CD8-positive, alpha-beta memory T cell (primary cell): ENCODE measurements at places on chromosomes 2 and 18.

GRCh38 chr18:59672235-59672711 lies 24.9 kb downstream of the CCBE1 start:
- no peak for DNase-seq

GRCh38 chr18:11149441-11150270 lies at the start of gene PIEZO2:
TSS of gene PIEZO2 (minus strand) at chr18:11149569. CDS start at chr18:11148588, 981 bp downstream.
- DNase-seq, result no peak

GRCh38 chr18:60200558-60200957 lies 172.0 kb downstream of the MC4R start:
- no peak for DNase-seq

DNA sequence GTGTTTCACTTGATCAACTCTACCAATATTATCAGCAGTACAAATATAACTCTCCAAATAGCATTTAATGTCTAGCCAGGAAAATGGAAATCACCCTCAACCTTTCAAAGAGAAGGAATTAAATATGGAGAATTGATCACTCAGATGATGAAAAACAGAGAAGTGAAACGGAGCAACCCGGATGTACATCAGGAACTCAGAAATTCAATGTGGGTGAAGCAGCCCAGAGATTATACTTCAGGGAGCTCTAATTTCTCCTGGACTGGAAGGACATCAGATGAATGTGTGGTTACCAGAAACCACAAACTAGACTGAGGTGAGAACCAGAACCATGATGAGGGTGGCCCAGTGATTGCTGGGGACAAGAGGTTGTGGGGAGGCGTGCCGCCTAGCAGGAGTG lies 35.5 kb upstream of the COBLL1 start:
- DNase-seq, result no peak

DNA sequence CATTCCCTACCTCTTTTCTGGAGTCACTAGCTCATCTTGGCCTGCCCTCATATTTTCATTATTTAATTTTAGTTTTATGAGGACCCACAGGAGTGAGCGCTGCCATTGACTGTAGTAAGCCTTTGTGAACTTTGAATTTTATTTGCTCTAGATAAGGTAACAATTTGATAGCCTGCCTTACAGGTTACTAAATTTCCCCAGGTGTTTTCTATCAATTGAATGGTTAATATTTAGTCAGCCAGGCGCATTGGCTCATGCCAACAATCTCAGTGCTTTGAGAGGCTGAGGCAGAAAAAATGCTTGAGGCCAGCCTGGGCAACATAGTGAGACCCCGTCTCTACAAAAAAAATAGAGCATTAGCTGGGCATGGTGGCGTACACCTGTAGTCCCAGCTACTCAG lies 50.2 kb downstream of the DAW1 start:
- no peak for DNase-seq

DNA sequence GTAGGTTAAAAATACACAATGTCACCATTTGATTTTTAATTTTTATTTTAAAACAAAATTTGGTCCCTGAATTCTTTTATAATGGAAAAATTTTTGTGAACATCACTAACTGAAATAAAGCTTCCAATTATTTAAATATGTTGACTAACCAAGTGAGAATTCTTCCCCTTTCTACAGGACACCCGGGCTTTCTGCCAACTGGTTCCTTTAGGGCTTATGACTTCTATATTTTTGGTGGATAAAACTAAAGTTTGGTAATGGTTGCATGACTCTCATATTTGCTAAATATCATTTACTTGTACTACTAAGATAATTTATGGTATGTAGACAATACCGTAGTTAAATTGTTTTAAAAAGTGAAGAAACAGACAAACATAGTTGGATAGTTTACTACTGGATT lies 291.0 kb upstream of the DOK6 start:
- no peak for DNase-seq

DNA sequence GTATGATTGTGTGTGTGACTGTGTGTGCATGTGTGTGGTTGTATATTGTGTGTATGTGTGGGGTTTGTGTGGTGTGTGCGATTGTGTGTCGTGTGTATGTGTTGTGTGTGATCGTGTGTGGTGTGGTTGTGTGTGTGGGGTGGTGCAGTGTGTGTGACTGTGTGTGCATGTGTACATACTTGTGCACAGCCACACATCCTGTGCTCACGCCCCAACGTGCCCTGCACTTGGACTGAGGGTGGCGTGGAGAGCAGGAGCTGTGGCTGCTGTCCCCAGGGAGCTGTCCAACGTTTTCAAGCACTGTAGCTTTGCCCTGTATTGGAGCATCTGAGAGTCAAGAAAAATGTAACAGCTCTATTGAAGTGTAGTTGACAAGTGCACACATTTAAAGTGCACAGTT lies 243.2 kb upstream of the HDAC4 start:
- no peak for DNase-seq

GRCh38 chr2:208607694-208608093 lies 201.1 kb downstream of the PTH2R start:
- no peak for DNase-seq

- no peak for DNase-seq
Measured at GRCh38 chr2:117232305-117232704, 582.2 kb upstream of the DDX18 start.

DNA sequence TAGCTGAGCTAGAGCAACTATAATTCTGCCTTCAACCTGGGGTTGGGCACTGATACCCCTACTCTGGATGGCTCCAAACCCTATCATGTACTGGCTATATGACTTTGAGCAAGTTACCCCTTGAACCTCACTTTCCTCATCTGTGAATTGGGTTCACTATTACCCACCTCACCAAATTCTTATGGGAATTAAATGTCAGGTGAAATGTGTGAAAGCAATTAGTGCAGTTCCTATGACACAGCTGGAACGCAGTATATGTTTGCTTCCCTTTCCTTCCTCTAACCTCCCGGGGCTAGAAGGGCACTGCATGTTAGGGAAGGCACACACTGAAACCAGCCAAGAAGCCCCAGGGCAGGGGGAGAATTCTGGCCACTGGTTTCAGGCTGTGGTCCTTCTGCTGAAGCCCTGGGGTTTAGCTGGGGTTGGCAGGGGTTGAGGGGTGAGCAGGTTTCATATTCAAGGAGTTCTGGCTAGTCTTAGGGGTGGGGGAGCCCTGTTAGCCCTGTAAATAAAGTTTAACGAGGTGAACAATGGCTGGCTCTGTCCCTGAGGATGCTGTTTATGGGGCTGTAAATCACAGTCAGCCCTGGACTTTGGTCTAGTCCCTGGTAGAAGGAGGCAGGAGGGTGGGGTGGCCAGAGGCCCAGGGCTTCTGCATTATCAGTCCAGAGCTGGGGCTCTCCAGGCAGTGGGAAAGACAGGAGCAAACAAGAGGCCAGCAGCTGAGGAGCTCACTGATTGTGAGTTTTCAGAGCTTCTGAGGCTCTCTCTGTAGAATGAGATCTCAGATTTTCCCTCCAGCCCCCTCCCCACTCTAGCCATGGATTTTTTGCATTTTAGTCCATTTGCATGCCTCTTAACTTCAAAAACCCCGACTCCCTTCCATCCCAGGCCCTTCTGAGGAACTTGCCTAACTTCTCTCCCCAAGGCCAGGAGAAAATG lies 8.0 kb downstream of the PKDCC start:
- no peak for DNase-seq

DNA sequence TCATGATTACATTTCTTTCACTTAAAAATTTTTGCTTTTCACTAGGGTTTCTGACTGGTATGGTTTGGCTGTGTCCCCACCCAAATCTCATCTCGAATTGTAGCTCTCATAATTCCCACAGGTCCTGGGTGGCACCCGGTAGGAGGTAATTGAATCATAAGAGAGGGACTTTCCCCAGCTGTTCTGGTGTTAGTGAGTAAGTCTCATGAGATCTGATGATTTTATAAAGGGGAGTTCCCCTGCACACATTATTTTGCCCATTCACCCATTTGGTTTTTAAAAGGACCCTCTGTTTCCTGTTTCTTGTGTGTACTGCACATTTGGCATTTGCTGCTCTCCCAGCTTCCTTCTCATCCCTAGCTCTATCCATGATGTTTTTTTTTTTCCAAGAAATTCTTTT lies 27.8 kb upstream of the NETO1 start:
- DNase-seq, result no peak

DNA sequence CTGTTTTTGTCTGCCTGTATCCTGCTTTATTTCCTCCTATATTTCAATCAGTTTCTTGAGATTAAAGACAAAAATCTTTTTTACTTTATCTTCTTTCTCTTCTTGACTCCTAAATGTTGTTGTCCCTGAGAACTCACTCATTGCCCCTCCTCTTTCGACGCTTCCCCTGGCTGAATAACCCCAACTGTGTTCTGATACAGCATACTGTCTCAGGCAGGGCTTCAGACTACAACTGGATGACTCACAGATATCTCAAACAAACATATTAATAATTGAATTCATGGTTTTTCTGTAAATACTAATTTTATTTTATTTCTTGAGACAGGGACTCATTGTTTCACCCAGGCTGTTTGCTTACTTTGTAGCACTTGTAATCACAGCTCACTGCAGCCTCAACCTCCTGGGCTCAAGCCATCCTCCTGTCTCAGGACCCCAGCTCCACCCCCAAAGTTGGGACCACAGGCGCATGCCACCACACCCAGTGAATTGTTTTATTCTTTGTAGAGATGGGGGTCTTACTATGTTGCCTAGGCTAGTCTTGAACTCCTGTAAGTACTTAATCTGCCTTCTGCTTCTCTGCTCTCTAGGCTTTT lies 9.4 kb downstream of the ITGAV start:
- DNase-seq, result no peak

- DNase-seq, result peak; percentile 45
Measured at GRCh38 chr18:35580701-35581539, 620 bp upstream of the GALNT1 start.

DNA sequence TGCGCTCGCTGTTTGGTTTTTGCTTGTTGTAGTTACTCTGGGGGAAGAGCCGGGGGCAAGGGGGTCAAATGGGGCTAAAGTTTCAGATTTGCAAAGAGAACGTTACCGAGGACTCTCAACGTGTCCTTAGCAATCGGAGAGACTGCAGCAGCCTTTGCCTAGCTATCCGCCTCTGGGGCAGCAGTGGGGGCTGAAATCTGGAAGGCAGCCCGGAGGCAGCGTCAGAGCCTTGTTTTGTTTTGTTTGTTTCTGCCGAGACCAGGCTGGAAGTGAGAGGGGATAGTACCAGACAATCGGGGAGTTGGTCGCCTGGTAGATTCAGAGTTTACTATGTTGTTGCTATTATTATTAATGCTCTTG lies 1.2 kb downstream of the CDH20 start:
- no peak for DNase-seq

DNA sequence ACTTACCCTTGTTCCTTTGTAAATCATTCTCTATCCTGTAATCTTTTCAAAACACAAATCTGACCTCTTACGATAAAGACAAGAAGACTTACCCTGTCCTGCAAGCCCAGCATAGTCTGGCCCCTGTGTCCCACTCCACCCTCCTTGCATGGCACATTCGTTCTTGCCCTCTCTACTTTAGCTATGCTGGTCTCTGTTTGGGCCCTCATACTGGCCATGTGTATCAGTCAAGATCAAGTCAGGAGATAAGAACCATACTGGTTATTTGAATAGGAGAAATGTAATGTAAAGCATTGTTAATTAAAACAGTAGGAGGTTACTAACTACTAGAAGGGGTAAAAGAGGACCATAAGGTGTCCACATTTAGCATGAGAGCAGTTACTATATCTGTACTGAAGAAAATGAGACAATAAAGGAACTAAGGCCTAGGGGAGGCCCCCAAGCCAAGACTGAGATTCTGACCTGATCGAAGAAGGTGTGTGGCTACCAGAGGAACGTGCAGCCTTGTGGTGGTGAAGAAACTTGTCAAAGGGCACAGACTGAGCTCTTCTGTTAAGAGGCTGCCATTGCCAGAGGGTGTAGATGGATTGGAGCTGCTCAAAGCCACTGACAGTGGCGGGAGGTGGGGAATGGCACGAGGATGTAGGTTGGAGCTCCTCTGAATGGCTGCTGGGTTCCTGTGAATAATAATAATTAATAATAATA lies 80.8 kb downstream of the KCTD18 start:
- no peak for DNase-seq

DNA sequence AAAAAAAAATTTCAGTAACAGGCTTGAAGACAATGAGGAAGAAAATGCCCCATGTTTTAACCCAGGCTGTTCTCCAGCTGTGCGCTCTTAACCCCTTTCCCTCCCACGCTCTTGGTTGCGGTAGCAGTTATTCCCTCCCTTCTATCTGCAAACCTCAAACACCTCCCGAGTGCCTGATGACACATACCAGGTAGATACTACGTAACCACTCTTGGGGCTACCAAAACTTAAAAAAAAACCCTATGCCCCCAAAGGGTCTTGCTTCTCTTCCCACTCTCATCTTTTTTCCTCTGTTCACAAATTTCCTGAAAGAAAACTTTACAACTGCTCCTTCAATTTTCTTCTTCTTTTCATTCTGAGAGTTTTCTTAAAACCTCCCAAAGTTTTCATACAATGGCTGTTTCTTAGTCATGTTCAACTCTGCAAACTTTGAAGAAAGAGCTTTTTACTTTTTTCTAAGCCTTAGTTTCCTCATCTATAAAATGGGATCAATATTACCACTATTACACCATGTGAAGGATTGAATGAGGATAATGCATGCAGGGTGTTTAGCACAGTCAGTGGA lies 4.9 kb upstream of the DRC1 start:
- DNase-seq, result no peak

- no peak for DNase-seq
Measured at GRCh38 chr2:142869461-142870106, 7.9 kb upstream of the KYNU start.

- no peak for DNase-seq
Measured at GRCh38 chr2:178473373-178473772, 5.0 kb downstream of the FKBP7 start.

- no peak for DNase-seq
Measured at GRCh38 chr18:22637787-22638186, 220.1 kb upstream of the CTAGE1 start.

DNA sequence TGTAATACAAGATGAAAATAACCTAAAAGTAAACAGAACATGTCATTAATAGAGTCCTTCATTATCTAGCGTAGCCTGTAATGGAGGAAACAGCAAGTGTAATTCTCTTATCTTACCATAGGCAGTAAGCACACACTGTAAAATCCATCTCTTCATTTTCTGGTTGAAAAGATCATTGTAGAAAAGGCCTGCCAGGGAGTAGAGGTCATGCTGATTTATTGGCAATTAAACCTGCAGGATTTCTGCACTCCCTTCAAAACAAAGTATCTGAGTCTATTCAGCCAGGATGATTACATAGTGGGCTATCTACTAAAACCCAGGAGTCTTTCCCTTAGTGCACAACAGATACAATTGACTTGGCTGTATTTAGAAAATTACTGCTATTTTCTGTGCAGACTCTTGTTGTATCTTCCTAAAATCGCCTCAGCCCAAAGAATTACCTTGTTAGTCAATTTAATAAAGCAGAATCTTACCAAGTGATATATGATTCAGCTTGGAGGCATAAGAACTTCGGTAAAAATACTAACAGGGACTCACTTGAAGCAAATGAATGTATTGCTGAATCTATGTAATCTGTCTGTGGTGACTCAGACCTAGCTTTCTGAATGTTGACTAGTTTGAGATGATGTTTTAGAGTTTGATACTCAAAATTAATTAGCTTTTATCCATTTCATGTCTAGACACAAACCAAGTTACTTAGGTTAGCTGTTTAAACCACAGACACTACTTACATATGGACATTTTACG lies 250.4 kb upstream of the STON1 start:
- no peak for DNase-seq
